NCI-H1417 (cell line): ENCODE measurements at places on chromosomes 4 and X.

DNA sequence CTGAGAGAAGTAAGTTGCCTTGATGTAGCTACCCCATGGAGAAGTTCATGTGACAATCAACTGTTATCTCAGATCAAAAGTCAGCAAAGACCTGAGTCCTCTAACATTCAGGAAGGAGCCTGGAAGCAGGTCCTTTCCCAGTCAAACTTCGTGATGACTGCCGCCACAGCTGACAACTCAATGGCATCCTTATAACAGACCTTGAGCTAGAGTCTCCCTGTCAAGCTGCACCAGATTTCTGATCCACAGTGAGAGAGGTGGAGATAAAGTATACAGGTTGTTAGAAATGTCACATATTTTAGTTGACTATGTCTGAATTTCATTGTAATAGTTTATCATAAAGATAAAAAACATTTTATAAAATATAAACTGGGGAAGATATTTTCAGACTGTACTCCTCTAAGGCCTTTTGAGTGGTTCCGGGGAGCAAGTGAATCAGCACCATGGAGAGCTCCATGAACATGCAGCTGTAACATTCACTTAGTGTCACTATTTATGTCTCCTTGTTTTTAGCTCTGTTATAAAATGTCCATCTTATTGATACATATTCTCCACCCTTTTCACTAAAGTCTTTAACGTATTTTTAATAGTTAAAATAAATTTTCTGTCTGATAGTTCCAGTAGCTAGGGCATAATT, 1653.5 kb upstream of the AGA start:
- no peak for DNase-seq

DNA sequence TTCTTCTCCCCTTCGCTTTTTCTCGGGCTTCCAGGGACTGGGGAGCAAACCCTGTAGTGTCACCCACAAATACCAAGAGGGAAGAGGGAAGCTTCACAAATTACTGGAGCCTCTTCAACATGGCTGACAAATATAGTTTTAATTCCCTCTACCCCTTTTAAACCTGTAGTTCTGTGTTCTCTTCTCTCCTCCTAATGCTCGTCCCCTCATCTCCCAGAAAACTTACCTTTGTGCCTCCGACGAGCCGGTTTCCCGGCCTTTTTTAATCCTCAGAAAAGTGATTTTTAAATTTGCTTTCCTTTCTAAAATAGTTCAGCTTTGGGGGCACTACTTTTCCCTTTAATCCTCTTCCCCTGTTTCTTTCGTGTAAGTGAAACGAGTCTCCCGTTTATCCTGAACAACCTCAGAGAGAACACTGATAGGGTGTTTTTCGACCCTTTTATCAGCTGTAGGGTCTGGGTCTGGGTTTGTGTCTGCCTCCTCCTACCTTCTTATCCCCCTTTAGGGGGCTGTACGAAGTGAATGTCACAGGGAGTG, 408 bp downstream of the TET2 start:
- no peak for DNase-seq

DNA sequence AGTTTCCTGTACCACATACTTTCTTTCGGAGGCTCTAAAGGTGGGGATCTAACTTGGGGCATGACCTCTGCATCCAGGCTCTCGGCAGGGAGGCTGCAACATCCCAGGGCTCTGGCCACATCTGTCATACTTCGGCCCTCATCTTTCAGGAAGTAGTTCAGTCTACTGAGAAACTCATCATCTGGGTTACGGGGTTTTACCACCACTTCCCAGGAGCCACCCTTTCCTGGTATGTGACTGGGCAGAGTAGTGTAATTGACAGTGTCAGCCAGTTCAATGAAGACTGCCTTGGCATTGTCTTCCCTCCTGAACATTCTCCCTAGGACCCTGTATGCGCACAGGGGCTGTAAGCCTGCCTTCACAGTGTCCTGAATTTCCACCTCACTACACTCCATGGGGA, 2.8 kb downstream of the PNMA5 start:
- no peak for DNase-seq

DNA sequence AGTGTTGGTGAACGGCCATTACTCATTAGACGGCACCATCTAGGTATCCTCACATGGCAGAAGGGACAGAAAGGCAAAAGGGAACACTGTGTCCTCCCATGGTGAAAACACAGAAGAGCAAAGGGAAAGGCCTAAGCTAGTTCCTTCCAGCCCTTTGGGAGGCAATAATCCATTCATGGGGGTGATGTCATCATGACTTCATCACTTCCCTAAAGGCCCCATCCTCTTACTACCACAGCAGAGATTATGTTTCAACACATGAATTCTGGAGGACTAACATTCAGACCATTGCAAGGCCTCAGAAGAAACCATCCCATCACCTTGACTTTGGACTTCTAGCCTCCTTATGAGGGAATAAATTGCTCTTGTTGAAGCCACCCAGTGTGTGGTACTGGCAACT, 238.2 kb downstream of the MGST2 start:
- DNase-seq = no peak

GRCh38 chr4:6116696-6117285, 83.6 kb downstream of the JAKMIP1 start:
- DNase-seq = no peak

DNA sequence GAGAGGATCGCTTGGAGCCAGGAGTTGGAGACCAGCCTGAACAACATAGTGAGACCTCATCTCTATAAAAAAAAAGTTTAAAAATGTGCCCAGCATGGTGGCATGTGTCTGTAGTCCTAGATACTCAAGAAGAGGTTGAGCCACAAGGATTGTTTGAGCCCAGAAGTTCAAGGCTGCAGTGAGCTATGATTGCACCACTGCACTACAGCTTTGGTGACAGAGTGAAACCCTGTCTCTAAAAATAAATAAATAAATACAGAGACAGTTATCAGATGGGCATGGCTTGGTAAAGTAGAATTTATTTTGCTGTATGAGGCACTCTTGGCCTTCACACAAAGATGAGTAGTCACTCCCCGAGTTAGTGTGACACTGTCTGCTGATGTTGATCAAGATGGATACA, 54.1 kb upstream of the SPRY1 start:
- DNase-seq = no peak

DNA sequence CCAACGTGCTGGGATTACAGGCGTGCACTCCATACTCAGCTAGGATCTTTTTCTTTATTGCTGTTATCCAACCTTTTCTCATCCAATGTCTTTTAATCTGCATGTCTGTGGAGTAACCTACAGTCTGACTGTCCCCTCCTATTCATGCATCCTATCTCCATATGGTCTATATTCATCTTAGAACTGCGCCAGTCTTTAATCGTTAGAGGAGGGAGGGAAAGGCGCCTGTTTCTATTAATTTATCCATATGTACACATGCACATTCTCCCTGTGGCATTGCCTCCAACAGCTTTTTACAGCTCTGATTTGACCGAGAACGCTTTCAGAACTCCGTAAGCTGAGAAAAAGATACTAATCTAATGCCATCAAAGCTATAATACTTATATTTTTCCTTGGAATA, 9.8 kb downstream of the DCTD start:
- no peak for DNase-seq

DNA sequence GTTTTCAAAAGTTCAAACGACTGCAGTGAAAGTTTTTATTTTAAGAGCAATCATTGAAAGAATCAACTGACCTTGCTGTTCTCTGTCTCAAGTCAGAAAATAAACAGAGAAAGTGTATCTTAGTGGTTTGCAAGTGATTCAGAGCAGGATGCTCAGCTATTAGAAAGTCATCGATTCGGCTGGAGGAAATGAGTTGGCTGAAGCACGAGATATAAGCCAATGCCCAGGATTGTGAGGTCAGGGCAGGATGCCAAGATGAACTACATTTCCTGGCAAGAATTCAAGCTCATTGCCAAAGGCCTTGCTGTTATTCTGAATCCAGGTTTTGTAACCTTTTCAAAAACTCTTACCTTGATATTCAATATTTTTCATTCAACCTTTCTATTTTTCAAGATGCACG, 541.4 kb upstream of the BOD1L1 start:
- DNase-seq = no peak

DNA sequence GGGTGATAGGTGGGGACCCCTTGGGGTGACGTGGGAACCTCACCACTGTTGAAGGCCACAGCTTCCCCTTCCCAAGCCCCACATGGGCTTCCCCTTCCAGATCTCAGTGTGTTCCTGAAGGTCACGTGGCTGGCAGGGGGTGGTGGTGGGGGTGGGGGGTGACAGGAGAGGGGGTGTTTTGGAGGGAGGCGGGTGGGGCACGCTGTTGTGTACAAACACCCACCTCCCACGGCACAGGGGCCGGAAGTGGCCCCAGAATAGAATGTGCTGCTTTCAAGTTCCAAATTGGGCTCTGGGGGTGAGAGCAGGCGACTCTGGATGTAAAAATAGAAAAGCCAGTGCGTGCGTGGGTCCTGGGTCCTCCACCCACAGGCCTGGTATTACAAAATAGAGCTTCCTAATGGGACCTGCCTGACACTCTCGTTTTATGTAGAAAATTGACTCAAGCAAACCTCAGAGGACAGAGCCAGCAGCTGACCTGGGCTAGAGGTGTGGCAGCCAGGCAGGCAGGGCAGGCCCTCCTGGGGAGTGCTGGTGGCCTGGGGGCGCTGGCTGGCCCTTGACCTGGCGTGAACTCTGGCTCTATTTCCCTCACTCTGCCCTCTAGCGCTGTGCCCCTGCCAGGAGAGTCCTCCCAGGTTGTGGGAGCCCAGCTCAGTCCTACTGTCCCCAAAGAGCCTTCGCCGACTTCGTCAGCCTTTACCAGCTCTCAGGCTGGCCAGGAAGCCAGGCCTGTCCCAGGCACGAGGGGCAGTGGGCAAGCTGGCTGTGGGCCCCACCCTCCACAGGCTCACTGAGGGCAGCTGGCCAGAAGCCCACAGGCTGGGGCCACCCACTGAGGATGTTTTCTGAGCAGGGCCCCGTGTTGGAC, 5.4 kb upstream of the SH3BP2 start:
- DNase-seq = no peak

- DNase-seq = peak; percentile 54
Measured at GRCh38 chr4:185817403-185817818, 5.4 kb upstream of the SORBS2 start.

- DNase-seq = no peak
Measured at GRCh38 chrX:118286066-118286762, 59.7 kb upstream of the WDR44 start.

- peak; percentile 75 for DNase-seq
Measured at GRCh38 chr4:20684852-20685763, 15.2 kb upstream of the PACRGL start.

DNA sequence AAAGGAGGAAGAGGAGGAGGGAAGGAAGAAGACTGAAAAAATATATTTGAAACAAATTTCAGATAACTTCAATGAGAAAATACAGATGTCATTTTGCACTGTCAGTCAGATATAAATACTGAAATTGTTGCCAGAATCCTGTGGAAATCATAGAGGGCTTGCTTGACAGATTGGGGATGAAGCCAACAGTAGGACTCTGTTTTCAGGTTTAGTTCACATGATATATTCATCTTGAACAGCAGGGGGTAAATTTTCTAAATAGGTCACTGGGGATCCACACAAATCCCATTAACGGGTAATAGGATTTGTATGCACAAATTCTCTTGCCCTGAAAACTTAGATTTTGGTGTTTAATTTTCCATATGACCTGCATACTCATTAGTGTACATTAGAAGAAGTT, 103.3 kb upstream of the PCDH18 start:
- peak; percentile 15 for DNase-seq

DNA sequence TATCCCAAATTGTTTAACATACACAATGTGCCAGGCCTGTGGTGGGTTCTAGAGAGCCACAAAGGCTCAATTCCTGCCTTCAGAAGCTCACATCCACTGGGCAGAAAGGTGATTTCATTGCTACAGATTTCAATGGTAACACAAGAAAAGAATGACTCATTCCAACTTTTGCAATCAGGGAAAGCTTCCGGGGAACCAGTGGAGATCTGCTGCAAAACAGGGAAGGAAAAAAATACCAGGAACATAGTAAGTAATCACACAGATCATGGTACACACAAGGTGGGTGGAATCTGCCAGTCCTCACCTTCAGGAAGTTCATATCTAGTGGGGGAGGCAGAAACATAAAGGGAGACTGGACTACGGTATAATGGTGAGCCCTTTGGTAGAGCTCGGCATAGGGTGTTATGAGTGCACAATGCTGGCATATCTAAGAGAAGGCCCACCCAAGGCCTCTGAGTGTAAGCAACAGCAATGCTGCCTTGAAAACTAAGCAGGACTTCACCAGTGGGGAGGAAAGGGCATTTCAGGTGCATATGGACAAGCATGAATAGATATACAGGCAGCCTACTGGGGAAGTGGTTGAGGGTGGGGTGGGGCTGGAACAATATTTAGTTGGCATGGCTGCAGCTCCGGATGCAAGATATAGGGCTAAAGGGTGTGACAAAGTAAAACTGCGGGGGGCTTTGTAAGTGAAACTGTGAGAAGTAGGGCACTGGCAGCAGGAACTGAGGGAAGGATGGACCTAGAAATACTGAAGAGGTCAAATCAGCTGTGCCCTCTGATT, 24.2 kb downstream of the GPRIN3 start:
- no peak for DNase-seq

DNA sequence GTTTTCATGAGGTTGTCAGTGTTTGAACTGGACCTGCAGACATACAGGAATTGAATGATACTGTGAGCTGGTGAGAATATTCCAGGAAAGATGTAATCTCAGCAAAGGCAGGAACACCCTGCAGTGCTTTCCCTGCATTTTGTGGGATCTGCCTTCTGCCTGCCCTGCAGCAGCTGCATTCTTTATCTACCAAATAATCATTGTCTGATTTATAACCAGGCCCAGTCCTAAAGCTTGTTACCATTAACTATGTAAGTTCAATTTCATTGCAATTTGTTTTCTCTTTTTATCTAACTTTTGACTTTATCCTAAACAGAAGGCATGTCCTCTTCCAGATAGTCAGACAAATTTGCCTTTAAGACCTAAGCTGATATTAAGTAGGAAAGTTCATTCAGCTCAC, 99.8 kb upstream of the NOCT start:
- DNase-seq = no peak

- no peak for DNase-seq
Measured at GRCh38 chr4:182255441-182256190, 12.4 kb downstream of the TENM3 start.

- no peak for DNase-seq
Measured at GRCh38 chr4:184500748-184501589, 26.6 kb upstream of the IRF2 start.

GRCh38 chr4:8647626-8648025, 55.1 kb downstream of the CPZ start:
- no peak for DNase-seq

DNA sequence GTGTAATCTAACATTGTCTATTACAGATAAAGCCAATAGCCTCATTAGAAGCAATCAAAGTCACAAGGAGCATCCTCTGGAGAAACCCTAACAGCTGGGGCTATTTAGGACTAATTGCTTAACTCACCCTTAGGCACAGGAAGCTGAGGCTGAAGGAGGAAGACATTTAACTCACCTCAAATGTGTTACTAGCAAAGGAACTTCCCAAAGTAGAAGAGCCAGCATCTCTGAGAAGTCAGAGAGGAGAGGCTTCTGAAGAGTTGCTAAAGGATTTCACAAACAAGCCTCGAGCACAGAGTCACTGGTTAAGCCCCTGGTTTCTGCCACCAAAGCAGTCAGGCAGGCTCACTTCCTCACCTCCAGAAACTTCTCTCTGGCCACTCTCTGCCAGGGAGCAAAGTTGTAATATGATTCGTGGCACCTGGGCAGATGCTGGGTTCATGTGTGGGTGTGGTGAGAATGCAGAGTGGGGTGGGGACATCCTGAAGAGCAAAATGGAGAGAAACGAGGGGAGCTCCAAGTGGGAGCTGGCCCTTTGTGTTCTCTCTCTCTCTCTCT, 201.3 kb downstream of the HS6ST2 start:
- no peak for DNase-seq
